ENCODE measurements at places on chromosomes 1 and 21.
A peak's percentile ranks its signal among the peaks of the same experiment; 100 is the strongest.

- no peak for DNase-seq
These were observed 18.4 kb downstream of the H6PD start for GRCh38 chr1:9253004-9253403.

DNA sequence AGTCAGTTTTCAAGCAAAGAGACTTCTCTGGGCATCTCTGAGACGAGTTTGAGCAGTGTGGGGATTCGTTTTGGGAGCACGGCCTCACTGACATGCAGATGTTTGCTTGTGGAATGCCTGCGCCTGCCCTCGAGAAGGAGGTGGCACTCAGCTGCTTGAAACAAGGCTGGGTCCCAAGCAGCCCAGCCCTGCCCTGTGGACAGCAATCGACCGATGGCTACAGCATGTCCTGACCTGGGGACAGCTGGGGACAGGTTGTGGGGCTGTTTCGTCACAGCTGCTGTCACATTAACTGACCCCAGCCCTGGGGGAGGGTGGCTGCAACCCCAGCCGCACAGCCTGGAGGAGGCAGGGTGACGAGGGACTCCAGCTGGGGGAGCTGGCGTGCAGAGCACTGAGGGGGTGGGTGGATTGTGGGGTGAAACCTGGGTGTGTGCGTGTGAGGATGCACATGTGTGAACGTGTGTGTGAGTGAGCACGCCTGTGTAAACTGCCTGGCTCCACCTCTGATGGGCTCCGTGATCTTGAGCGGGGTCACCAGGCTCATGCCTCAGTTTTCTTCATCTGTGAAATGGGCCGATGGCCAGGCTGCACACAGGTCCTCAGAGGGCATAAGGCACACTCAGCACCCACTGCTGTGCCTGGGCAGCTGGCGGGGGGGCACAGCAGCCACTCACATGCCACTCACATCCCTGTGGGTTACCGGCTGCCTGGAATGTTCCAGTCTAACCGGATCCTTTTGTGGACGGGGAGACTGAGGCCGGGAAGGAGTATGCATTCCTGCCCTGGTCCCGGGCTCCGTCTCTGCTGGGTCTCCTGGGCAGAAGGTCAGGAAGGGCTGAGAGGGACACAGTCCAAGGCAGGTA lies 49.3 kb downstream of the COL18A1 start:
- DNase-seq = no peak

DNA sequence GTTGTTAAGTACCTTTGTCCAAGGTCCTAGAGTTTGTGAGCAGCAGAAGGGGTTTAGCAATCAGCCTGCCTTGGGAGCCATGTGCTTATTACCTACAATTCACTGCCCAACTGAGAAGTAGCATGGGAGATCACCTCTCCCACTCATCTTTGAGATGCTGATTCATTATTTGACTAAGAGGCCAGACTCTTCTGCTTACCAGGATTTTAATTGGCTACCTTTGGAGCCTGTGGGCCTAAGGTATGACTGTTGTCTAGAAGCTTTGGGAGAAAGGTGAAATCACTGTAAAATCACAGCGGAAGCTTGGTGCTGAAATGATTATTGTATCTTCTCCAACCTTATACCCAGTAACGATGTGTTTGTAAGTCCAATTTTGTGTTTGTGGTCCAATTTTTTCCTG lies 213.4 kb downstream of the ST6GALNAC3 start:
- DNase-seq = no peak

DNA sequence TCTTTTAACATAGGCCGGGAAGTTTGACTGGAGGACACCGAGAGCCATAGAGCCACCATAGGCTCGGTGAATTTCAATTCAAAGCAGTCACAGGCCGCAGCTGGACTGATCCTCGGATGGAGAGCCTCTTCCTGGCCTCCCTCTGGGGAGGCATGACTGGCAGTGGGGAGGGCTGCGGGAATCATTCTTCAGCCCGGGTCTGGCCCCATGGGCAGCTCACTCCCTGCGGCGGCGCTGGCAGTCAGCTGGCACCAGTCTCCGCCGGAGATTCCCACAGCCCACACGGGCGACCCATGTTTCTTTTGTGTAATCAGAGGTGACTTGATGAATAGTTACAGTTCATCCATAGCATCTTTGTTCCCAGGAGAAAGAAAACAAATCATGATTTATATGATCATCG lies 10.6 kb downstream of the ESPN start:
- DNase-seq = no peak

DNA sequence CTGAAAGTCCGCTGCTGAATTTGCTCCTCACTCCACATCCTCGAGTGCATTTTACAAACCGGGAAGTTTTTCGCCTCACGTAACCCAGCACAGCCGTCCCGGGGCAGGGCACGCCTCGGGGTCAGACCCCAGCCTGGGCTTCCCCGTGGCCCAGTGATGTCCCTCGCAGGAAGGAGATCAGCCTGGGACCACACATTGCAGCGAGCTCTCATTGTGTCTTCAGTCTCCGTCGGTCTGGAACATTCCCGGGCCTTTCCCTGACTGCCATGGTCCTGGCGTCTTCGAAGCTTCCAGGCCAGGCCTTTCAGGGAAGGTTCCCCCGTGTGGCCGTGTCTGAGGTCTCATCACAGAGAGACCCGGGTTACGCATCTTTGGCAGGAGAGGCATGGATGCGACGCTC lies 43.5 kb downstream of the MORN1 start:
- no peak for DNase-seq

DNA sequence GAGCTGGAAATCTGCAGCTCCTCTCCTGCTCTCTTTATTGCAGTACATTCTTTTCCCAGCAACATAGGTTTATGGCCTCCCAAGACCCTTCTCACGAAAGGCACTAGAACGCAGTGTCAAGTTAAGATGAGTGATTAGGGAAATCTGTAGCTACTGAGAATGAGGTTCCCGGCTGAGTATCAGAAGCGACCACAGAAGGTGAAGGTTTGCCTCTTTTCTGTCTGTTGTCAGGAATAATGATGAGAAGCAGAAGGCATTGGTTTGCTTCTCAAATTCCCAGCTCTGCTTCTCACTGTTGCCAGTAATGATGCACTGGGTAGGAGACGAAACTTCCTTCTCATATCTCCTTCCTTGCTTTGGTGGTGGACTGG lies 128.4 kb downstream of the NTMT2 start:
- DNase-seq = no peak

GRCh38 chr1:33364565-33364918 lies 43.6 kb upstream of the A3GALT2 start:
- DNase-seq = no peak

GRCh38 chr1:202798260-202798659 lies 10.0 kb downstream of the KDM5B start:
- DNase-seq = no peak

DNA sequence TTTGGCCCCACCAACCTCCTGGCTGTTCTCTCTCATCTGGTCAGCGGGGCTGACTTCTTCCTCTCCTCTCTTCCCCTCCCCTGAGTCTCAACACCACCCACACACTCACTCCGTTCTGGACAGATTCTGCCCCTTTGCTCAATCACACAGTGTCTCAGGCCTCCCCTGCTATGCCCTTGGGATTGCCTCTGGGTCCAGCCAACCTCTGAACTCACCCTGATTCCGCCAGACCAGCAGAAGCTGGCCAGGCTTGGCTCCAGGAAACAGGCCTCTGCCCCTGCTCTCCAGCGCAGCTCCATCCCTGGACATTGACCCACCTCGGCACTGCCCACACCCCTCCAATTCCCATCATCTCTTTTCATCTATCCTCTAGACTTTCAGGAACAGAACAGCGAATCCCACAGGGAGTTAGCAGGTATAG lies 22.1 kb downstream of the AHDC1 start:
- DNase-seq = no peak

GRCh38 chr1:45254490-45254889 lies 48.1 kb upstream of the ZSWIM5 start:
- no peak for DNase-seq

DNA sequence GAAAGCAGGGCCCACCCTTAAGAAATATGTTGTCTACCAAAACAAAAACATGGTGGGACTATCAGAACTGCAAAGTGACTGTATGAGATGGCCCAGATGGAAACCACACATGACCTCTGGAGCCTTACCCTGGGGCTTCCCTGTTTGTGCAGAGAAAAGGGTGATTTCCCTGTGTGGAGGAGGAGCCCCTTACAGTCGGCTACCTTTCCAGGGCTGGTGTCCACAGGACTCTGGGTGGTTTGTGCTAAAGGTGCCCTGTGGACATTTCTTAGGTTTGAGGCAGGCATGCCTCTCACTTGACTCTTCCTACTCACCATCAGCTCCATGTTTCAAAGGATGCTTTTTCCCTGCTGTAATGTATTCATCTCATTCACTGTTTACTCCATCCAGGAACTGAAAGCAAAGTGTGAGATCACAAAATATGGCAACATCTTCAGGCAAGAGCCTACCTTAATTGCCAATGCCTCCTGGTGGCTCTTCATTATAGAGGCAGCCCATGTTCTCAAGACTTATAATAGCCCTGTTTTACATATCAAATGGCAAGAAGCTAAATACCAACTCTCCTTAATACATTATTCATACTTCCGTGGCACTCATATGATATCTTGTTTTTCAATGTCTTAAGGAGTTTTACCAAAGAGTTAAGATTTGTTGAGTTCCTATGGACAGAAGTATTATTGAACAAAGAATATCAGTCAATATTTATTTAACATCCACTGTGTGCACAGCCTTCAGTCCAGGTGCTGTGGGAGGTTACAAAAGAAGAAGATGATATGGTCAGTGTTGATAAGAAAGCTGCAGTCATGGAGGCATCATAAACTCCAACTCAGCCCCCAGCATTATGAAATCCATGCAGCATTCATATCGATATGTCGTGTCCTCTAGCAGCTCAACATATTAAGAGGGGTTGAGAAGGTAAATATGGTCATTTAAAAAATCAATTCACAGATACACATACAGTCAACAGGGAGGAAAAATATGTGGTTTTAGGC lies 15.5 kb upstream of the TFF3 start:
- peak; percentile 60 for DNase-seq

DNA sequence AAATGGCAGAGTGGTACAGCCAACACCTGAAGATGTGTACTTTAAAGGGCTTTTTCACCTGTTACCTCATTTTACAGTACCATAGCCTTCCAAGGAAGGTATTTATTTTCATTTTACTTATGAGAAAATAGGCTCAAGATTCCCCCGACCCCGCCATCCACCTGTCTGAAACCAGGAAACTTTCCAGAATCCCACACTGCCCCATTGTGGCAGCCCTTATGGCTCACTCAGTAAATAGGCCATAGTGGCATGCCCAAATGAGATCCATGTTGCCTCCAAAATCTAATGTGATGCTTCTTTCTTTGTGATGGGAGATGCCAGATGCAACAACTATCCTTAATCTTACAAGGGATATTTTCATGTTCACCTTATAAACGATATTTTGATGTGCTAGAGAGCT lies 97.8 kb downstream of the EBNA1BP2 start:
- DNase-seq = no peak

- peak; percentile 46 for DNase-seq
These were observed 1.7 kb upstream of the VWA1 start for GRCh38 chr1:1433804-1434130.

DNA sequence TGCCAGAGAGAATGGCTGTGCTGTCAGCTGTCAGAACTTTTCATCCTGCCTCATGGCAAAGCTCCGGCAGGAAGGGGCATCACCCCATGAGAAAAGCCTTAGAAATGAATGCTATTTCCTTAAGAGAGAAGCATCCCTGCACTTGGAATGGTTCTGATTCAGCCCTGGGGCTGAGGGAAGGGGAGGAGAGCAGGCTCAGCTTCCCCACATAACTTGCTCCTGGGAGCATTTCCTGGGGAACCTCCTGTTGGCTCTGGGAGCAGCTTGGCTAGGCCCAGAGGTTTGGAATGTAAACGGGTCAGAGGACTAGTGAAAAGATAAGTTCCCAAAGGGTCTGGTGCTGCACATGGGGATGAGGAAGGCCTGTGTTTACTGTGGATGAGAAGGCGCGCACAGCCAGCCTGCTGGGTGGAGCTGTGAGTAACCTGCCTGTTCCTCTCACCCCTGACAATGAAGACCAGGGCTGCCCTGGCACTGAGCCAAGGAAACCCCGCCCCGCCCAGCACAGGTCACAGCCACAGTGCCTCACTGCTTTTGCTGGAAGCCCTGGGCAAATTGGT lies 5.0 kb downstream of the PRELP start:
- no peak for DNase-seq

- no peak for DNase-seq
These were observed 259.1 kb downstream of the DSCAM start for GRCh38 chr21:40587736-40588346.

GRCh38 chr1:25532970-25533369 lies 10.4 kb upstream of the LDLRAP1 start:
- DNase-seq = no peak

DNA sequence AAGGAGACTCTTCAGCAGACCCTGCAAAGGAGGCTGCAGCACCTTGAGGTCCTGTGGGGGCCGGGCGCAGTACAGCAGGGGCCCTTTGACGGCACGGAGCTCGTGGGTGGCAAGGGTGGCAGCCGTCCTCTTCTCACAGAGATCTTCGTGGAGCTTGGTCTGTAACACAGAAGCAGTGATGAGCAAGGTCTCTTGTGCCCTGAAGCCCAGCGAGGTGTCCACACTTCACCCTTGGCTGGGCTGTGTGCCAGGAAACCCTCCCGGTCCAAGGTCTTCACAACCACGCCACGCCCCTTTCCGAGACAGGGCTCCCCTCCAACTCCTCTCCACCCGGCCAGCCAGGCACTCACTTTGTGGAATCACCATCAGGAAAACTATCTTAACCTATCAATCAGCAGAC lies 11.3 kb downstream of the LRRC47 start:
- DNase-seq = peak; percentile 11

- DNase-seq = no peak
These were observed 7.1 kb upstream of the RGS16 start for GRCh38 chr1:182611326-182611725.

DNA sequence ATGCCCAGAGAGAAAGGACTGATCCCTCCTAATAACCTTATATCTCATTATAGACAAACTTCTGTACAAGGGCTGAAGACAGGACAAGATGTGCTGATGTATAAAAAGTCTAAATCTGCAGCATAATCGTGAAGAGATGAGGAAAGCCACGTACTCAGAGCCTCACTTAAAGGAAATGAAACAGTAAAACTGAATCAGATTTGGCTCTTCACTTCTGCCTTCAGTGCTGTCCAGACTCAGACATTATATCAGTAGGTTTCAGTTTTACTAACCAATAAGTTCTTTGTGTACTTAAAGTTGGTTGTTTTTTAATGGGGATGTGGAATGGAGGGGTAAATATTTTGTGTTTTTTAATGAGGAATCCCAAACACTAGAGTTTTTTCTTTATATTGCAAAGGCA lies 45.3 kb upstream of the RGS1 start:
- peak; percentile 18 for DNase-seq

DNA sequence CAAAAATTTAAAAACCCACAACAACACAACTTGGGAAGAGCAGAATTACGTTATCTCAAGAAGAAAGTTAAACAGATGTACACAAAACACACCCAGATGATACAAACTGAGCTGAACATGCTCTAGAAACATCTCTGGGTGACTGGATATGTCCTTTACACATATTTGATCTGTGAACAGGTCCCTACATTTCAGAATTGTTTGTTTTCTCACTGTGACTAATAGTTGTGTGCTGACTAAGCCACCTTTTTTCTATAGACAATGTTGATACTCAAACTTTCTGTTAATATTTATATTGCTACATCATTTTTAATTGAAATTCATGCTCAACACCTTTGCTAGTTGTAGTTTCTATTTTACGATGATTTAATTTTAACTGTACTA lies 1.0 kb upstream of the F11R start:
- no peak for DNase-seq

- no peak for DNase-seq
These were observed 8.3 kb downstream of the TNR start for GRCh38 chr1:175735144-175735543.

GRCh38 chr1:110597966-110598365 lies 8.2 kb downstream of the KCNA2 start:
- DNase-seq = no peak
